ENCODE measurements at places on chromosomes 12 and 14. TPM values are rescaled to one million over a fixed set of nuclear protein-coding genes. Genes with fewer than 3 reads are reported as not detected.

- peaks cover 4% of the 10 kb centered on the region for H3K27me3 ChIP-seq
- H3K4me1 ChIP-seq = peaks cover 73% of the 10 kb centered on the region
- H3K36me3 ChIP-seq = peaks cover 8% of the 10 kb centered on the region
- DNase-seq = peak; percentile 59
These were observed 125.3 kb upstream of the HIF1A start for GRCh38 chr14:61569812-61570548.

- no peaks in the 10 kb centered on the region for H3K36me3 ChIP-seq
- no peaks in the 10 kb centered on the region for H3K4me1 ChIP-seq
- DNase-seq = no peak
These were observed 166.5 kb upstream of the GSC start for GRCh38 chr14:94936401-94936892.

- peaks cover 21% of the 10 kb centered on the region for H3K36me3 ChIP-seq
- H3K27ac ChIP-seq = no peak overlapping the region
- H3K4me1 ChIP-seq = peaks cover 42% of the 10 kb centered on the region
- no peak overlapping the region for H3K4me3 ChIP-seq
These were observed 5.8 kb downstream of the GNS start for GRCh38 chr12:64753427-64753826.

GRCh38 chr14:100899884-100900771, 3.4 kb downstream of the RTL1 start:
- peaks cover 40% of the 10 kb centered on the region for H3K27me3 ChIP-seq
- no peak for DNase-seq
- H3K4me1 ChIP-seq = no peaks in the 10 kb centered on the region
- no peak overlapping the region for H3K27ac ChIP-seq

GRCh38 chr14:26401179-26401968, 196.5 kb downstream of the NOVA1 start:
- H3K27ac ChIP-seq = no peak overlapping the region
- no peaks in the 10 kb centered on the region for H3K36me3 ChIP-seq
- H3K4me3 ChIP-seq = no peak overlapping the region
- DNase-seq = no peak
- H3K27me3 ChIP-seq = no peaks in the 10 kb centered on the region
- no peaks in the 10 kb centered on the region for H3K4me1 ChIP-seq

Gene LMO3
- total RNA-seq = not detected

DNA sequence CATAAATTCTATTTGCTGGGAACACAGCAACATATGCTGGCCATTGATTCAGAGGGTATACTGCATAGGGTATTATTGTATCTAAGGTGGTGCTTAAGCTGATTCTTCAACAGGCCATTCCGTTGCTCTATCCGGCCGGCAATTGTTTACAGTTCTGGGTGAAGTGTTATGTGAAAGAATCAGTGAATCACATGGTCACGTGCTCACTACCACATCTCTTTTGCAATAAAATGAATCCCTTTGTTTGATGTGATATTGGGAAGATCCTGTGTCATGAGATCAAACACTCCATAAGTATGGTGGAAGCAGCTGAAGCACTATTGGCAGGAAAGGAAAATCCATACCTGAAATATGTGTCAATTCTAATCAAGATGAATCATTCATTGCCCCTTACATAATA, 7.6 kb upstream of the USP15 start:
- DNase-seq = no peak
- H3K27ac ChIP-seq = peak overlapping the region; percentile 99
- H3K36me3 ChIP-seq = peaks cover 40% of the 10 kb centered on the region
- H3K4me1 ChIP-seq = peaks cover 55% of the 10 kb centered on the region

DNA sequence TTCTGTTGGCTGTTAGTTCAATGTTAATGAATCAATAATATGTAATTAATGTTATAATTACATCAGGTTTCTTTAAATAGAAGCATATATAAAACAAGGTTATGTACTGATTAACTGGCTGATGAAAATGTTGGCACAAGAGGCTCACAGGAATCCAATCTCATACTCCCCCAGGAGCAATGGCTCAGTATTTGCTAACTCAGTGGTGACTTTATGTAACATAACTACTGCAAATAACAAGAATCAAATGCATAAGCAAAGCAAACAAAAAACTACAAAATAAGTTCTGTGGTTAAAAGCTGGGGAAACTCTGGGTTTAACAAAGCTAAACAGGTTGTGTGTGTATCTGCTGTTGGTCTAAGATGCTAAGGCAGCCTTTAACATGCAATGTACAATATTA, 27.7 kb upstream of the BBS10 start:
- peaks cover 47% of the 10 kb centered on the region for H3K36me3 ChIP-seq
- no peak overlapping the region for H3K4me3 ChIP-seq
- no peak for DNase-seq
- H3K27me3 ChIP-seq = no peaks in the 10 kb centered on the region

- H3K4me1 ChIP-seq = peaks cover 9% of the 10 kb centered on the region
- H3K27me3 ChIP-seq = peaks cover 47% of the 10 kb centered on the region
- no peaks in the 10 kb centered on the region for H3K36me3 ChIP-seq
These were observed 1.1 kb downstream of the CLEC14A start for GRCh38 chr14:38254571-38255407.

GRCh38 chr14:91220581-91221000, 23.9 kb downstream of the GPR68 start:
- peaks cover 49% of the 10 kb centered on the region for H3K4me1 ChIP-seq
- H3K4me3 ChIP-seq = no peak overlapping the region
- no peaks in the 10 kb centered on the region for H3K27me3 ChIP-seq
- no peak overlapping the region for H3K27ac ChIP-seq

- no peak for DNase-seq
- peak overlapping the region; percentile 84 for H3K4me3 ChIP-seq
- H3K36me3 ChIP-seq = peaks cover 18% of the 10 kb centered on the region
- peaks cover 62% of the 10 kb centered on the region for H3K4me1 ChIP-seq
- peak overlapping the region; percentile 97 for H3K27ac ChIP-seq
- H3K27me3 ChIP-seq = no peaks in the 10 kb centered on the region
These were observed 12.1 kb upstream of the SLC38A2 start for GRCh38 chr12:46384451-46385309.

Gene P2RX7
- total RNA-seq = 21.4 TPM

Gene SLC10A1
- not detected for total RNA-seq

DNA sequence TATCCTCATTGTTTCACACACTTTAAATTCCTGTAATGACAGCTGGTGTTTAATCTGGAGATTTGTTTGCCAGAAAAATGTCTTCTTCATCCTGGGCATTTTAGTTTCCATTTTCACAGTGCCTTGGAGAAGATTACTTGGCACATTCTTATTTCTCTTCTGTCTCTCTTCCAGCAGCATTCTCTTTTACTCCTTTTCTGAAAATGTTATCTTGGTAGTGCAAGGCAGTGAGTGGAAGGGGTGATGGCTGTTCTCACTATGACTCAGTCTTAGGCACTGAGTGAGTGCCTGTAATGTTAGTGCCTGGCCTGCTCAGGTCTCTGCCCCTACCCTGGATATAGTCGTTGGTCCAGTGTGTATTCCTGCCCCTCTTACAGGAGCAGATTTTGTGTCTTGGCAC, 13.1 kb downstream of the CLECL1 start:
- DNase-seq = no peak
- no peak overlapping the region for H3K4me3 ChIP-seq
- peaks cover 27% of the 10 kb centered on the region for H3K4me1 ChIP-seq
- no peak overlapping the region for H3K27ac ChIP-seq
- H3K27me3 ChIP-seq = no peaks in the 10 kb centered on the region

GRCh38 chr12:93894391-93895088, 217.4 kb downstream of the CRADD start:
- no peak for DNase-seq
- peaks cover 4% of the 10 kb centered on the region for H3K36me3 ChIP-seq
- no peaks in the 10 kb centered on the region for H3K27me3 ChIP-seq
- no peak overlapping the region for H3K27ac ChIP-seq
- H3K4me1 ChIP-seq = peaks cover 47% of the 10 kb centered on the region

- H3K36me3 ChIP-seq = peaks cover 42% of the 10 kb centered on the region
- H3K4me3 ChIP-seq = no peak overlapping the region
- DNase-seq = no peak
- peaks cover 23% of the 10 kb centered on the region for H3K4me1 ChIP-seq
These were observed 451.1 kb downstream of the PCNX1 start for GRCh38 chr14:71358209-71358931.

GRCh38 chr14:22106700-22107697, 433.4 kb upstream of the OR4E1 start:
- no peaks in the 10 kb centered on the region for H3K36me3 ChIP-seq
- no peak for DNase-seq
- H3K27me3 ChIP-seq = no peaks in the 10 kb centered on the region
- H3K27ac ChIP-seq = peak overlapping the region; percentile 31
- H3K4me1 ChIP-seq = peaks cover 26% of the 10 kb centered on the region

Gene SLC41A2
- 2.4 TPM for total RNA-seq

Gene TPPP2
- total RNA-seq = not detected

Gene ACACB
- 10.3 TPM for total RNA-seq

- H3K36me3 ChIP-seq = peaks cover 38% of the 10 kb centered on the region
- H3K27me3 ChIP-seq = no peaks in the 10 kb centered on the region
- no peak overlapping the region for H3K4me3 ChIP-seq
- peaks cover 70% of the 10 kb centered on the region for H3K4me1 ChIP-seq
- DNase-seq = no peak
These were observed 8.1 kb downstream of the OSBPL8 start for GRCh38 chr12:76551482-76551888.

Gene ZCRB1
- total RNA-seq = 52.7 TPM

DNA sequence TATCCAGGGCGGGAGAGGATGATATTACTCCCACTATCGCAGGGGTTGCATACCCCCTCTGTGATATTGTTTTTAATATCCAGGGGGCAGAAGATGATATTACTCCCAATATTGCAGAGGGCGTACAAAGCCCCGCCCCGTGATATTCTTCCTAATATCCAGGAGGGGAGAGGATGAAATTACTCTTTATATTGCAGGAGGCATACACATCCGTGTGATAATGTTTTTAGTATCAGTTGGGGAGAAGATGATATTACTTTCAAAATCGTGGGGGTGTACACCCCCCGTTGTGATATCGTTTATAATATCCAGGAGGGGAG, 52.9 kb upstream of the OXA1L start:
- H3K27me3 ChIP-seq = peaks cover 18% of the 10 kb centered on the region
- peak overlapping the region; percentile 80 for H3K4me3 ChIP-seq
- H3K4me1 ChIP-seq = peaks cover 20% of the 10 kb centered on the region

DNA sequence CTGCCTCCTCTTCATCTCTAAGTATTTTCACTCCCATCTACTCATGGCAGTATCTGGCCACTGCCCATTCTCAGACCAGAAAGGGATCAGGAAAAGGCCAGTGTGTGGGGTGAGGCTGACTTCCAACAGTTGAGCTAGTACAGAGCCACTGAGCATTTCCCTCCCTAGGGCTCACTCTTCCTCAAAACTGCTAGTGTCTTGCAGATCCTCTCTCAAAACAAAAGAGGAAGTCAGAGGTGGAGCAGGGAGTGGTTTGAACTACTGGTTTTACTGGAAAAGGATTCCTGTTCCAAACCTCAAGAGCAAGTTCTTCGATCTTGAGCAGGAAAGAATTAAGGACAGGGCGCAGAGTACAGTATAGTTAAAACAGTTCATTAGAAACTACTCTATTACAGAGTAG, 11.7 kb upstream of the RNASE10 start:
- H3K27me3 ChIP-seq = no peaks in the 10 kb centered on the region
- no peak overlapping the region for H3K4me3 ChIP-seq
- H3K36me3 ChIP-seq = peaks cover 4% of the 10 kb centered on the region
- peaks cover 56% of the 10 kb centered on the region for H3K4me1 ChIP-seq

DNA sequence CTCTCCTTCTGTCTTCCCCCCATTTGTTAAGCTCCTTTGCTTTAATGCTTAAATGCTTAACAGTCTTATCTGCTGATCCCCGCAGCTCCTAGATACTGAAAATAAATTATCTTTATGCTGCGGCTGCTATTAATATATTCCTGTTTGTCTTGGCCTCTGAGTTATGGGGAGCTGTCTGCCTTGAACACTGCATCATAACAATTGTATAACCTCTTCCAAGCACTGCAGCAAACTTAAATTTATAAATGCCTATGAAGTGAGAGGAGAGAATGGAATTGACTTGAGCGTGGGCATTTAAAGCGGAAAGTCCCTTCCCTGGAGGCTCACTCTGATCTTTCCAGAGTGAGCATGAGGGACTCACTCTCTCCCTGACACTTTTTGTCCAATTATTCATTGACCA, 23.1 kb upstream of the DCP1B start:
- H3K4me3 ChIP-seq = no peak overlapping the region
- H3K36me3 ChIP-seq = no peaks in the 10 kb centered on the region
- no peak for DNase-seq
- no peaks in the 10 kb centered on the region for H3K4me1 ChIP-seq

DNA sequence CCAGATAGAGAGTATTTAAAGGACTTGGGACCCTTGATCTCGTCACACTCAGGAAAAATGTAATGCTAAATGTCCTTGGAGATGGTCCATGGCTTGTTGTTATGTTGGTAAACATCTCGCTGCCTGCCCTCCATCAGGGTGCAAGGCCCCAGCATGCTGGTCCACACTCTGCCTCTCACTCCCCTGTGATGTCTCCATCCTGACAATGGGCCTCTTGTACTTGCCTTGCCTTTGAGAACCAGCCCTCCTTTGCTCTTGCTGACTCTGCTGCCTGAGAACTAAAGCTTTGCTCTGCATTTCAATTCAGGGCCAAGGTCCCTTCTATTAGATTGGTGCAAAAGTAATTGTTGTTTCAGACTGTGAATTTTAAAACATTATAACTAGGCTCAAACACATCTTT, 131.0 kb upstream of the LMNTD1 start:
- no peaks in the 10 kb centered on the region for H3K27me3 ChIP-seq
- no peaks in the 10 kb centered on the region for H3K36me3 ChIP-seq
- no peak for DNase-seq

GRCh38 chr12:92156704-92157395, 11.2 kb upstream of the BTG1 start:
- H3K36me3 ChIP-seq = peaks cover 11% of the 10 kb centered on the region
- no peak for DNase-seq
- no peaks in the 10 kb centered on the region for H3K27me3 ChIP-seq
- H3K4me1 ChIP-seq = peaks cover 34% of the 10 kb centered on the region

Gene TAS2R7
- total RNA-seq = not detected

DNA sequence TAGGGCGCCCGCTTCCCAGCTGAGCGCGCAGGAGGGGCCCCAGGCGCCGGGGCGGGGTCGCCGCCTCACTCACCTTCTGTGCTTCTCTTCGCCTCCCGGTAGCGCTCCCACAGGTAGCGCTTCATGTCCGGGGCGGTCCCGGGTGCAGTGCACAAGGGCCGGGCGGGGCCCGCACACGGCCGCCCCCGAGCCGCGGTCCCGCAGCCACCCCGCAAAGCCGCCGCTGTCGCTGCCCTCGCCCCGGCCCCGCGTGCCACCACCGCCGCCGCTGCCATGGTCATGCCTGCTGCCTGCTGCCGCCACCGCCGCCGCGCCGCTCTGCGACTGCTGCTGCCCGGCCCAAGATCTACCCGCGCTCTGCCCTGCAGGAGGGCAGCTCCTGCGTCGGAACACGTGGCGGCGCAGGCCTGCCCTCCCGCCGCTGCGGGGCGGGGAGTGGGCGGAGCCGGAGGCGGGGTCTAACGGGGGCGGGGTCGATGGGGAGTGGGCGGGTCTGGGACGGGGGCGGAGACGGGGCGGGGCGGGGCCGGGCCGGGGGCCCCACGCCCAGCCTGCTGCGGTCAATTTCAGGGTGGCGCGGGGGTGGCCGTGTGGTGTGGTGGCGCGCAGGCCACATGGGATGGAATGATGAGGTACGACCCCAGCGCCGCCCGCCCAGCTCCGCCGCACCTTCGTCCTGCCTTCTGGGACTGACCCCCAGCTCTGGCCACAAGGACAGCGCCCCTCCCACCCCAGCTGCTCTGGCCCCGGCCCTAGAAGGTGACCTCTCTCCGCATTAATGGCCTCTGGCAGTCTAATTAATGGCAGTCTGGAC, at the start of gene NT5DC3:
NT5DC3 (minus strand) TSS at position 359 of the 814 bp plus-strand sequence; CDS start at position 281, 78 bp downstream.
- H3K27ac ChIP-seq = peak within 1 kb of the TSS; percentile 84
- H3K36me3 ChIP-seq = no peaks in the 10 kb centered on the region
- H3K4me3 ChIP-seq = peak within 1 kb of the TSS; percentile 78
- H3K4me1 ChIP-seq = peaks cover 18% of the 10 kb centered on the region
- DNase-seq = peak; percentile 80

- H3K36me3 ChIP-seq = no peaks in the 10 kb centered on the region
- DNase-seq = peak; percentile 53
- H3K4me3 ChIP-seq = peak overlapping the region; percentile 3
- peaks cover 5% of the 10 kb centered on the region for H3K27me3 ChIP-seq
- H3K27ac ChIP-seq = no peak overlapping the region
These were observed 39.5 kb upstream of the DACT1 start for GRCh38 chr14:58598028-58598803.

All from activated CD4-positive, alpha-beta T cell treated with anti-CD3 and anti-CD28 coated beads, Interleukin-2, amount 10 ng/mL, durations not matched to agents 7 days and 5 days (primary cell).